ENCODE measurements at places on chromosomes 2 and 18.
A peak's percentile ranks its signal among the peaks of the same experiment; 100 is the strongest.

DNA sequence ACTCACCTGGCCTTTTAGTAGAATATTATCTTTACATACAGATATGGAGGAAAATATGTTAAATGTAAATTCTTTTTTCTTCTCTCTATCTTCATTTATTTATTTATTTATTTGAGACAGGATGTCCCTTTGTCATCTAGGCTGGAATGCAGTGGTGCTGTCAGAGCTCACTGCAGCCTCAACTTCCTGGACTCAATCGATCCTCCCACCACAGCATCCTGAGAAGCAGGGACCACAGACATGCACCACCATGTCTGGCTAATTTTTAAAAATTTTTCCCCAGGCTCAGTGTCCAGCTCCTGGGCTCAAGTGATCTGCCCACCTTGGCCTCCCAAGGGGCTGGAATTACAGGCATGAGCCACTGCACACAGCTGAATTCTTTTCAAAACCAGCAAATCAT is 20.3 kb downstream of the KYNU start:
- no peak for DNase-seq

GRCh38 chr2:263774-264492 is at the start of gene SH3YL1:
Gene SH3YL1 (minus strand): TSS chr2:264032. CDS start chr2:263984, 48 bp downstream.
- DNase-seq: no peak

- peak; percentile 25 for DNase-seq
These were observed 66.9 kb upstream of the SMAD2 start for GRCh38 chr18:47997338-47997780.

DNA sequence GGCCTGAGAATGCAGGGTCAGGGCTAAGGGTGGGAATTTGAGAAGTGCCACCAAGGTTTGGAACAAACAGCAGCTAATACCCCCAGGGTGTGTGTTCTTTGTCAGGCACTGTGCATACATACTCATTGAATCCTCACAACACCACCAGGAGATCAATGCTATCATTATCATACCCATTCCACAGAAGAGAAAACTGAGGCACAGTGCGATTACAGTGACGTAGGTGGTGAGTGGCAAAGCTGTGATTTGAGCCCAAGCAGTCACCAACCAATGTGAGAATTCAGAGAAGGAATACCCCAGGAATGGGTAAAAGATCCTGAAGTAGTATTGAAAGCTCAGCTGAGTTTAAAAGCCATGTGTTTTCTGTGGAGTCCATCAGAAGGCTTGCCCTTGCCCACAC is 281.6 kb upstream of the MGAT5 start:
- DNase-seq: no peak

DNA sequence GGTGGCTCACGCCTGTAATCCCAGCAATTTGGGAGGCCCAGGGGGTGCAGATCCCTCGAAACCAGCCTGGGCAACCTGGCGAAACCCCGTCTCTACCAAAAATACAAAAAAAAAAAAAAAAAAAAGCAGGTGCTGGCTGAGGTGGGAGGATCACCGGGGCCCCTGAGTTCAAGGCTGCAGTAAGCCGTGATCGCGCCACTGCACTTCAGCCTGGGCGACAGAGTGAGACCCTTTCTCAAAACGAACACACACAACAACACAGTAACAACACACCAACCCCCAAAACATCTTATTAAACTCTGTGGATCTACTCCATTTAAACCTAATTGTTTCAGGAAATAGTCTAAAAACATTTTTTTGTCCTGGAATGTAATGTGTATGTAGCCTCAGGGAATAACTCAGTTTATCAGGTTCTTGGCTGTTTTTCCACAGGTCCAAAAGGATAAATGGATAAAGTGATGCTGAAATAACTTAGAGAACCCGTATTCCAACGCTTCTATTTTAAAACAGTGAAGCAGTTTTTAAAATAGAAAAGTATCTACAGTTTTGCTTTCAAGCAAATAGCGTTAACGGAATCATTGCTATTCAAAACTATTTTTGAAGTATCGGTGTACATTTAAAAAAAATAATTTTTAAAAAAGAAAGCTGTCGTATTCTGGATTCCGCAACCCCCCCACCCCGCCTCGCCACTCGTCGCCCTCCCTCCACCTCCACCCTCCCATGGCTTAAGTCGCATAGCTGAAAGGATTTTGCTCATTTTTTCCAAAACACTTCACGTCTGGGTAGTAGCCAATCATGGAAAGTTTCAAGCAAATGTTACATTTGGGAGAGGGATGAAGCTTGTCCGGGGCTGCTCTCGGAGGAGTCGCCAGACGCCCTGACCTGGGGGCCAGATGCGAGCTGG is 895 bp upstream of the GLS start:
- DNase-seq: peak; percentile 27

GRCh38 chr2:41618754-41619153 is 429.1 kb upstream of the PKDCC start:
- no peak for DNase-seq

DNA sequence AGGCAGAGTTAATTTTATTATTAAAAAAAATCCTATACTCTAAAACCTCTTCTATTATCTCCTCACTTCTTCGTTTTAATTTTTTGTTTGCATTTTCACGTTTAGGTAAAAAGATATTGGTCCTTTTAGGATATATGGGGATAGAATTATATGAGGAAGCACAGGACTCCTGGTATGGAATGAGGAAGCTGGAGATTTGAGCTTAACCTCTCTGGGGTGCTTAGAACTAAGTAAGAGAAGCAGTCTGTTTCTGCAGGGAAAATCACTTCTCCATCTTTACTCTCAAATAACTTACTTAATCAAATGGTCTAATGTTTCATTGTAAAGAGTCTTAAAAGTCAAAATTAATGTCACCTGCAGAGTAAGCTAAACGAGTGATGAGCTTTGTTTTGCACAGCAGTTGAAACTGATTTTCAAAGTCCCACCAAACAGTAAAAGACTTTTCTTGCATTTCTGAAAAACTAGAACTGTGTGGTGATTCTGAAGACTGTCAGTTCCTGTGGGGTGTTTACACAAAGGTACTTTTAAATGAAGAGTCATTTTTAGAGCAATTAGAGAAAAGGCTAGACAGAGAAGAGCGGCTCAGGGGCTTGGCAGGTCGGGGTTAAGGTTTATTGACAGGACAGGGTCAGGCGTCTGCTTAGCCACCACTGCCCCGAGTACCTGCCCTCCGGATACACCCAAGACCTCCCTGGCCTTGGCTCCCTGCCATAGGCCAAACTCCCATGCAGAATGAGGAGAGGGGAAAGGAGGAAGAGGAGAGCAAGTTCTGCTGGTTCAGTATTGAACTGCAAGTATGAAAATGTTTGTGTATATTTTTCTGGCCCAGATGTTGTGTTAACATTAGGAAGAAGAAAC is 21.6 kb downstream of the METAP1D start:
- DNase-seq: no peak

DNA sequence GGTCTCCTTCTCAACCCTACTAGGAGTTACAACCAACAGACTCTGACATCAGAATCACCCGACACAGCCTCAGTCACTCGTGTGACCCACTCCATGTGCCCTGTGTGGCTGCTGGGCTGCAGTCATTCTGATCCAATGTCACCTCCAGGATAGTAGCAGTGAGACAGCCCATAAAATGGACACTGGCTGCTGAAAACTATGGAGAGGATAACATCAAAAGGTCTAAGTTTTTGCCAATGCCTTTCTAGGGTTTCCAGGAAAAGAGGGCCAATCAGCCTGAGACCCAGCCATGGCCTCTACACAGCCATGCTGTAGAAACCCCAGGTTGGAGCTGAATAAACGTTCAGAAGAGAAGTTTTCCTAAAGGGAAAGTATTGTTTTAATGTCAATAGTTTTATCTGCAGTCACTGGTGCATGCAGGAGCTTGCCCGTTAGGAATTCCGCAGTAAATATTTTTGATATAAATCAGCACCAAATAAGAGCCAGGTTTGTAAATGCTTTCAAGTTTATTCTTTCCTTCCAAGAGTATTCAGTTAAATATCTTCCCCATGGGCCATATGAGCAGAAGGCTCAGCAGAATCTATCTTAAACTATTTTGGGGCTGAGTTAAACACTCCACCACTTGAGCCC is 92.2 kb upstream of the PID1 start:
- DNase-seq: no peak

DNA sequence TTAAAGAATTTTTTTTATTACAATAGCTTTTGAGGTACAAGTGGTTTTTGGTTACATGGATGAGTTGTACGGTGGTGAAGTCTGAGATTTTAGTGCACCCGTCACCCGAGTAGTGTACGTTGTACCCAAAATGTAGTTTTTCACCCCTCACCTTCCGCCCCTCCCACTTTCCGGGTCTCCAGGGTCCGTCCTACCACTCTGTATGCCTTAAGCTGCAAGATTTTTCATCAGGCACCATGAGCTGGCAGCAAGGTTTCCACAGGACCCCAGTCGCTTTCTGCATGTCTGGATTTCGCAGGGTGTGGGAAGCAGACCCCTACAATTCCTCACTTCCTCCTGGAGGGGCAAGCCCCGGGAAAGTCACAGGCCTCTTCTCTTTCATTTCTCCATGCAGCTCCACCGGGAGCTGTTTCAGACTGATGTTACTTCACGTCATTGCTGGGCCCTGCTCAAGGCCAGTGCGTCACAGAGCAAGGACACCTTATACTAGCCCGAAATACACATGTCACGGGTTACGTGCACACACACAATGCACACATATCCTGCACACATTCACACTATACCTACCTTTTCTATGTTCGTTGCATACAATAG is 179.1 kb downstream of the ZFP36L2 start:
- DNase-seq: no peak

- no peak for DNase-seq
These were observed 866.5 kb upstream of the VRK2 start for GRCh38 chr2:57180042-57180567.

GRCh38 chr2:128786316-128786715 is 467.6 kb upstream of the HS6ST1 start:
- no peak for DNase-seq

- DNase-seq: no peak
These were observed 542 bp downstream of the PGAP1 start for GRCh38 chr2:196925768-196926561.

GRCh38 chr2:65969161-65969560 is 465.8 kb upstream of the MEIS1 start:
- no peak for DNase-seq

GRCh38 chr2:133092571-133092970 is 422.6 kb upstream of the LYPD1 start:
- DNase-seq: no peak

DNA sequence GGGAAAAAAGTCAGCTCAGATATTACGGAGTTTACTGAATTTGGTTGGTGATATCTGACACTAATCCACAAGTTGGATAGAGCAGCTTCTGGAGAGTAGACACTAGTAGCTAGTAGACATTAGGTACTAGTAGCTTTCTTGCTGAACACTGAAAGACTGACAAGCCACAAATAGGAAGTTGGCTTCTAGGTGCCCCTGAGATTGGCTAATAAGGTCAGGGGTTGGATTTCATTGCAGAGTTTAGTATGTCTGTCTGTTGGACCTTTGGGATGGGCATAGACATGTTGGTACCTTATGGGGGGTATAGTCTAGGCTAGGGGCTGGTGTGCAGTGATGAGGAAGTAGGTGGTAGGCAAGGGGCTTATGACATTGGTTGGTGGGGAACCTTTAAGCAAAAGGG is 164.9 kb upstream of the LRRTM1 start:
- no peak for DNase-seq

DNA sequence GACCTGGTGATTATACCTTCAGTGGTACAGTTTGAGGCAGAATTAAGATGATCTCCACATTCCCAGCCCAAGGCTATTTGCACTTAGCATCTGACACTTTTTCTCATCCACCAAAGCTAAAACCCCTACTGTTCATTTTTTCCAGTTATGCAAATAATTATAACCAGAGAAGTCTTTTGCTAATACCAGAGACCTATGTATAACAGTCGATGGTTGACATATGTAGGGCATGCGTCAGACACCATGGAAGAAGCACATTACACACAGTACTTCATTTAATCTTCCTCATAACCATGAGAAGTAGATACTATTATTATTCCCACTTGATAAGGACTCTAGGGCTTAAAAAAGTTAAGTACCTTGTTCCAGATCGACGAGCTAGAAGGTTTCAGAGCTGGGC is 36.5 kb downstream of the AP1S3 start:
- no peak for DNase-seq

GRCh38 chr2:25337276-25337675 is 4.4 kb downstream of the DNMT3A start:
- DNase-seq: no peak

GRCh38 chr2:3184167-3184566 is 193.5 kb downstream of the EIPR1 start:
- no peak for DNase-seq

- no peak for DNase-seq
These were observed 131.0 kb upstream of the CTDP1 start for GRCh38 chr18:79548621-79548985.
